ENCODE measurements at places on chromosomes 2 and 18. TPM values are rescaled to one million over a fixed set of nuclear protein-coding genes. Genes with fewer than 3 reads are reported as not detected.

Gene DLGAP1
- total RNA-seq = not detected

Gene EIF2B4
- 23.8 TPM for total RNA-seq

Gene GPR39
- total RNA-seq = 5.1 TPM

Gene MRPL19
- total RNA-seq = 67.9 TPM

Gene SKOR2
- total RNA-seq = not detected

Gene TTC39C
- total RNA-seq = 20.8 TPM

Gene DPP10
- total RNA-seq = 0.64 TPM

Gene GPAT2
- not detected for total RNA-seq

GRCh38 chr2:3712424-3712823 lies 9.0 kb downstream of the DCDC2C start:
- no peak for DNase-seq

- DNase-seq = no peak
Observed at GRCh38 chr2:105391058-105391627, 7.7 kb downstream of the FHL2 start.

GRCh38 chr18:68944330-68944729 lies 146.4 kb downstream of the CCDC102B start:
- DNase-seq = no peak

DNA sequence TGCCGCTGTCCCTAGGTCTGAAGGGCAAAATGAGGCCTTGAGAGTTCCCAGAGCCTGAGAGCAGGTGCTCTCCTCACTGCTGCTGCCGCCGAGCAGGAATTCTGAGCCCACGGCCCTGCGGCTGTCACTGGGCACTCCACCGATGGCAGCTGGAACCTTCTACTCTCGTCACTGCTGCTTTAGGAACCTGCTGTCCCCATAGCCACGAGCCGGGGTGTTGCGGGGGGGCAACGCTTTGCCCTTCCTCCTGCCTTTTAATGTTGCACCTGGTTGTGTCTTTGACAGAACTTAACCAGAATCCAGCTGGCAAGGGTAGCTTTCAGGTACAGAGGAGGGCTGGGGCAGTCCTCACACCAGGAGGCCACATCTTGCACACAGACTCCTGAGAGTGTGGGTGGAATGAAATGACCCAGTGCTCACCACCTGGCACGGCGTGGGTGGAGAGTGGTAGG lies 32.3 kb downstream of the NCK2 start:
- DNase-seq = no peak

DNA sequence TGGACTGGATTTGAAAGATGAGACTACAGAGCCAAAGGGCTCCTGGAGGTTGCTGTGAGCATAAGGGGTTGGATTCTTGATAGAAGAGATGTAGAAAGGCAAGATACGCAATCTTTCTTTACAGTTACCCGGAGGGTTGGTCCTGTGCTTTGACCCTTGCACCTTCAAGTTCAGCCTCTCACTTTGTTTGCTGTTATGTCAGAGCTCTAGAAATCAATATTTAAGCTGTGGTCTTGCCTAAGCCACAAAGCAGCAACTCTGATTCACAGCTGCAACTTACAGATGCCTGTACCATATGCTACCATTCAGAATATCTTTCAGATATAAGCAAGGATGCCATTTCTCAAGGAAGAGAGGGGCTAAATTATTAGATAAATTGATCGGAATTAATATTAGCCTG lies 943.1 kb upstream of the LRRTM1 start:
- no peak for DNase-seq

GRCh38 chr2:57534358-57534757 lies 512.2 kb upstream of the VRK2 start:
- DNase-seq = no peak

GRCh38 chr18:46260879-46261143 lies 156.6 kb downstream of the HAUS1 start:
- no peak for DNase-seq

- no peak for DNase-seq
Observed at GRCh38 chr18:10316778-10317177, 137.7 kb upstream of the APCDD1 start.

- DNase-seq = no peak
Observed at GRCh38 chr2:220178991-220179695, 551.7 kb downstream of the SLC4A3 start.

- no peak for DNase-seq
Observed at GRCh38 chr2:223459328-223459939, 142.7 kb downstream of the SCG2 start.

- DNase-seq = no peak
Observed at GRCh38 chr18:37248281-37248680, 317.3 kb downstream of the CELF4 start.

- no peak for DNase-seq
Observed at GRCh38 chr2:68916226-68916625, 36.5 kb downstream of the GKN2 start.

DNA sequence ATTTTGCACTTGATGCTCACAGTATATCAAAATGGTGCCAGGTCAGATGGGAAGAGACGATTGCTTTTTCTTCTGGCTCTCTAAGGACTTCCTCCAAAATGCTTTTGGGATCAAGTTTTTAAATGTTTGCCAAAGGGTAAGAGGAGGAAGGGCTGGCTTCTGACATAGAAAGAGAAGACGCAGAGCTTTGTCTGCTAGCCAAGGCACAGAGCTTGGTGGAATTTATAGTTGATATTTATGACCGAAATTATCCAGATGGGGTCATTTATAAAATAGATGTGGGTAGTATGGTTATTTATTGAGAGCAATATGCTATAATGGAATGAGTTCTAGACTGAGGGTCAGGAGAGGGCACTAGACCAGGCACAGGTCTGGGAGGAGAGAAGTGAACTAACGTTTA lies 193.3 kb downstream of the FSHR start:
- no peak for DNase-seq

DNA sequence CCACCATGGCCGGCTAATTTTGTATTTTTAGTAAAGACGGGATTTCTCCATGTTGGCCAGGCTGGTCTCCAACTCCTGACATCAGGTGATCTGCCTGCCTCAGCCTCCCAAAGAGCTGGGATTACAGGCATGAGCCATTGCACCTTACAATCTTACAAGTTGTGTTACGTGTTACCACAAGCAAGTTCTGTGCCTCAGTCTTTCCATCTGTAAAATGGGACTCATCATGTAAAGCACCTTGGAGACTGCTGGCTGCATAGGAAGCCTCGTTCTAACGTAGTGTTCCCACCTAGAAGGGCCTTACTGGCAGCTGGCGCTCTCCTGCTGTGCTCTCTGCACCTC lies 10.0 kb downstream of the DNAJB2 start:
- DNase-seq = no peak

GRCh38 chr2:215833531-215834162 lies 179.7 kb downstream of the MREG start:
- peak; percentile 94 for DNase-seq

- DNase-seq = no peak
Observed at GRCh38 chr2:3332133-3332532, 45.5 kb downstream of the EIPR1 start.

GRCh38 chr2:1892529-1893250 lies 148.4 kb upstream of the PXDN start:
- no peak for DNase-seq

GRCh38 chr2:124753842-124754241 lies 728.8 kb downstream of the CNTNAP5 start:
- DNase-seq = no peak

DNA sequence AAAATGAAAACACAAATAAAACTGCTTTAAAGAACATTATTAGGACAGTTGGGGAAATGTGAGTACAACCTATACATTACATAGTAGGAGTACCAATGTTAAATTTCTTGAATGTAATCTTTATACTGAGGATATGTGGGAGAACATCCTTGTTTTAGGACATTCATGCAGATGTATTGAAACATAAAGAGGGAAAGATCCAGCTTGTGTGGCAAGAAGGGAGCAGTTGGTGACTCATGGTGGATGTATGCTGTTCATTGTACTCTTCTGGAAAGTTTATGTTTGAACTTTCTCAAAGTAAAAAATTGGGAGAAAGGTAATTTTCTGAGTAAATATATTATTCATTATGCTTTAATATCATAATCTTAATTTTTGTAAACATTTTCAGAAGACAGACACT lies 132.1 kb upstream of the DLGAP1 start:
- DNase-seq = no peak

GRCh38 chr18:78812067-78812466 lies 167.6 kb upstream of the SALL3 start:
- no peak for DNase-seq

GRCh38 chr18:26121476-26121875 lies 12.2 kb upstream of the PSMA8 start:
- DNase-seq = no peak

DNA sequence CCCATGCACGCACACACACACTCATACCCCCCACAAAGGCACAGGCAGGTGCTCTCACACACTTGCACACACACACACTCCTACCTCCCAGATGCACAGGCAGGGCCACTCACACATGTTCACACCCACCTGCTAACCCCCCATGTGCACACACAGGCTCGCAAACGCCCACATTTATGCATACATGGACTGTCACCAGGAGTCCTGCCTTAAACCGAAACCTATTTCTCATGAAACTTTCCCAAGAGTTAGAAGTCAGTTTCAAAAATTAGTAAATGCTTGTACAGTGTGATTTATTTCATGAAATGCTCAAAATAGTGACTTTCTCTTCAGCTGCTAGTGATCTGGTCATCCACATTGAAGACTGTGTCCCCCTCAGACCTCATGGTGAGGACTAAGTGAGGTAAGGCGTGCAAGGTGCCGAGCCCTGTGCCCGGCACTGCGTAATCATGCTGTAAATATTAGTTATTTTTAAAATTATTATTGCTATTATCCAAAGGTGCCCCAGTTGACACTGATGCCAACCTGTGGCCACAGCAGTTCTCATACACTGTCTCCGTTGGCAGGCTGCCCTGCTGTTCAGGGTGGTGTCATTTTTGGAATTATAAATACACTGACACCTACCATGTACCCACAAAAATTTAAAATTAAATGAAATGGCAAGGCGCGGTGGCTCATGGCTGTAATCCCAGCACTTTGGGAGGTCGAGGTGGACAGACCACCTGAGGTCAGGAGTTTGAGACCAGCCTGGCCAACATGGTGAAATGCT lies 12.4 kb downstream of the CNNM4 start:
- no peak for DNase-seq

GRCh38 chr2:214127170-214127569 lies 283.7 kb upstream of the VWC2L start:
- DNase-seq = no peak

- DNase-seq = no peak
Observed at GRCh38 chr2:32910883-32911598, 35.7 kb upstream of the LTBP1 start.

DNA sequence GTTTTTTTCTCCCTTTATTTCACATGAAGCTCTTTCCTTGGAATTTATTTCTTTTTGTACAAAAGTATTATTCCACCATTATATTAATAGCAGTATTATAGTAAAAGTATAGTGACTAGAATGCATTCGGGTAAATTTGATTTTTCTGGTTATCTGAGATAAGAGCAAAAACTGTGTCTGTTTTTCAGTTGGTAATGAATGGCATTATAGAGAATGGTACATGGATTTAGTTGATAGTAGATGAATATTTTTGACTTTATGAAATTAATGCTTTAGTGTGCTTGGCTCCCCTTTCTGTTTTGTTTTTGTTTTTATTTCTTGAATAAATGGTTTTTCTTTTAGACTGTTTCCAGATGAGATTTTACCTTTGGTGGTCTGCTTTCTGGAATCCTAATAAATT lies 71.8 kb downstream of the MTA3 start:
- no peak for DNase-seq

GRCh38 chr2:45141883-45142866 lies 132.9 kb upstream of the SIX2 start:
- no peak for DNase-seq

DNA sequence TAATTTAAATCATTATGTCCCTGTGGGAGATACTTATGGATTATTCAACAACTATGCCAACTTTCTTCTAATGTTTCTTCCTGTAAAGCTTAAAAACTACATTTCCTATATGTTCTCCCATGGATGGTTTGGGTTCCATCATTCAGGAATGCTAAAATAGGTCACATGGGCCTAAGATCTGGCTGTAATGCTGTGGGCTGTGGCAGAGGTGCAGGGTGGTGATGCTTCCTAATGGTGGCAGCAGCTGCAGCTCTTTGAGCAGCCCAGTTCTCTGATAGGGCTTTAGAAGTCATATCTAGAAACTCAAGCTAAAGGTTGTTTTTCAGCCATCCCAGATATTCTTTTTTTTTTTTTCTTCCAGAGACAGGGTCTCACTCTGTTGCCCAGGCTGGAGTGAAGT lies 266.1 kb downstream of the ZNF385B start:
- DNase-seq = peak; percentile 26

- DNase-seq = no peak
Observed at GRCh38 chr2:172843902-172844715, 108.5 kb downstream of the RAPGEF4 start.

DNA sequence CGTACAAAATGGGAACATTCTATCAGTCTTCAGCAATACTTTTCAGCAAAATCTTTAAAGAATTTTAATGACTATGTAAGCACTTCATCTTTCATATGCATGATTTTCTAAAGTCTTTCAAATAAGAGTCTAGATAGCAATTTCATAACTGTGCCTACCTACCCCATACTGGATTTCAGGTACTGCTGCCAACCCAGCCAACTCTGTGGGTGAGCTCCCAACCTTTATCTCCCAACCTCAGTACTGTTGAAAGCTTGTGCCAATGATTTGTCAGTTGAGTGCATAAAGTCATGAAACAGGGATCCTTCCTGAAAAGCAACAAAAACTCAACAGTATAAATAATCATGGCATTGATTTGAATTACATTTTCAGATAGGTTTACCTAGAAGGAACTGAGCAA lies 296.9 kb downstream of the PID1 start:
- DNase-seq = no peak

DNA sequence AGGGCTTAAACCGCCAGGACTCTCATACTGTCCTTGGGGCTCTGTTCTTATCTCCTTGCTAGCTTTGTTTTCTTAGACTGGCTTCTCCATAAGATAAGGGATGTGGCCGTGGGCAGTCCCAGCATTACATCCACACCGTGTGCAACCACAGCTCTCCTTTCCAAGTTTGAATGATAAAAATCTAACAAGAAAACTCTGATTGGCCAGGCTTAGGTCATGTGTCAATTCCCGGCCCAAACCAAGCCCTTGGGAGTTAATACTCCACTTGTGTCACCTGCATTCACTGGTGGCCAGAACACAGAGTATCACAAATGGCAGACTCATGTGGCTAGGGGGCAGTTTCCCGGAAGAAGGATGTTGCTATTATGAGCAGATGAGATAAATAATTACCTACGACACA lies 43.2 kb upstream of the KDM3A start:
- no peak for DNase-seq

GRCh38 chr2:45176390-45176789 lies 167.1 kb upstream of the SIX2 start:
- no peak for DNase-seq

DNA sequence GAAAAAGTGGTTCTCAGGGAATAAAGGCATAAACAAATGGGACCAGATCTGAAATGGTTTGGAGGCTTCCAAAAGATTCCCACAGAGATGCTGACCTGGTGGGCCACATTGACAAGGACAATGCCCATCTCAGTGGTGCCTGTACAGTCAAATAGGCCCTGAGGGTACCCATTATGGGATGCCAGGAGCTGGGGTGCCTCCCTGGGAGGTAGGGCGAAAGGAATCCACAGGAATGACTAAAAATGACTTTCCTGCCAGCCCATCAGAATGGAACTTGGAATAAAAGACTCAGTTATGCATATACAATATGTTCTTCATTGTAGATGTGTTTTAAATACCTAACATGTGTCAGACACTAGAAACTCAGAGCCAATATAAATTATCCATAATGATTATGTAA lies 248.5 kb downstream of the RNF144A start:
- DNase-seq = no peak

GRCh38 chr2:21097331-21097730 lies 26.4 kb upstream of the TDRD15 start:
- no peak for DNase-seq
